ENCODE measurements at places on chromosomes 1 and 21.

DNA sequence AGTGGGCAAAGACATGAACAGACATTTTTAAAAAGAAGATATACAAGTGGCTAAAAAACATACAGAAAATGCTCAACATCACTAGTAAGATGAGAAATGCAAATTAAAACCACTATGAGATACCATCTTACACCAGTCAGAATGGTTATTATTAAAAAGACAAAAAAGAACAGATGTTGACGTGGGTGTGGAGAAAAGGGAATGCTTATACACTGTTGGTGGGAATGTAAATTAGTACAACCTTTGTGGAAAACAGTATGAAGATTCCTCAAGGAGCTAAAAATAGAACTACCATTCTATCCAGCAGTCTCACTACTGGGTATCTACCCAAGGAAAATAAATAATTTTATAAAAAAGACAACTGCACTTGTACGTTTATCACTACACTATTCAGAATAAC lies 73.9 kb downstream of the EBNA1BP2 start:
- no peak for DNase-seq

DNA sequence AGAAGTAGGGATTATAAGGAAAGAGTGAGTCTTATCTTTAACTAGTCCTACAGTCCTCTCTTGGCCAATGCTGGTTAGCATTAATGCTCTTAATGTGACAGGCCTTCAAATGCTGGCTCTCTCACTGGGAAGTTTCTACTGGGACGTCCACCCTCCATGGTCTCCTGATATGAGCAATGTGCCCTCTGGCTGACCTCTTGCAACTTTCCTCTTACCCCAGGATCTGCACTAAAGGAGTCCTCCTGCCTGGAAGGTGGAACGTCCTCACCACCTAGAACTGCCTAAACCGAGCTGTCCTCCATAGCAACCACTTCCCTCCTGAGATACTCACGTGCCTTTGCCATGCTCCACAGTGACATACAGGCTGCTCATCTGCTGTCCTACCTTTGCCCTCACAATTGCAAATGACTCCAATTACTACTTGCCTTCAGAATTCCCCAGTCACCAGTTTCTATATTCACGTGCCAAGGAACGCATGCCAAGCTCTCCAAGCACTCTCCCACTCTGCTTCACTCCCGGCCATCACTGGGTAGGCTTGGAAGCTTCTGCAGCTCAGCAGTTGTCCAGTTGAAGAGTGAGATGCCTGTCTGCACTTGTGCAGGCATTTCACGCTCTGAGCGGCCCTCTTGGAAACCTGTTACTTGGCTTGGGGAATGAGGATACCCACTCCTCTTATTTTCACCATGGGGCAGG lies 404.7 kb downstream of the RRAGC start:
- no peak for DNase-seq

DNA sequence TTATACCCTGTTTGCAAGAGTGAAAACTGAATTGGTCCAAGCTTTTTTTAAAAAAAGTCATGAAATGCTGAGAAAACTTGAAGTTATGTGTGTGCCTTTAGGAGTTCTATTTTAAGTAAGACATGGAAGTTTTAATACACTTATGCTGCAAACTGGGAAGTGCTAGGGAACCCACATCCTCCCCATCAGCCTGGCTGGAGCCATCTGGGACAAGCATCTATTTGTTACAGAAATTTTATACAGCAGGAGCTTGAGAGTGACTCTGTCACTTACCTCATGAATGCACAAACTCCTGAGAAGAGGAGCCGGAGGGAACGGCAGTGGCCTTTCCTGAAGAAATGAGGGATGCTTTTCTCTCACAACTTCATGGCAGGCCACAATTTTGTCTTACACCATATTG lies 78.2 kb upstream of the SLC44A3 start:
- DNase-seq, result no peak

GRCh38 chr1:97824624-97825023 lies 96.2 kb downstream of the DPYD start:
- no peak for DNase-seq

GRCh38 chr1:193729429-193729828 lies 543.0 kb upstream of the B3GALT2 start:
- DNase-seq, result no peak

DNA sequence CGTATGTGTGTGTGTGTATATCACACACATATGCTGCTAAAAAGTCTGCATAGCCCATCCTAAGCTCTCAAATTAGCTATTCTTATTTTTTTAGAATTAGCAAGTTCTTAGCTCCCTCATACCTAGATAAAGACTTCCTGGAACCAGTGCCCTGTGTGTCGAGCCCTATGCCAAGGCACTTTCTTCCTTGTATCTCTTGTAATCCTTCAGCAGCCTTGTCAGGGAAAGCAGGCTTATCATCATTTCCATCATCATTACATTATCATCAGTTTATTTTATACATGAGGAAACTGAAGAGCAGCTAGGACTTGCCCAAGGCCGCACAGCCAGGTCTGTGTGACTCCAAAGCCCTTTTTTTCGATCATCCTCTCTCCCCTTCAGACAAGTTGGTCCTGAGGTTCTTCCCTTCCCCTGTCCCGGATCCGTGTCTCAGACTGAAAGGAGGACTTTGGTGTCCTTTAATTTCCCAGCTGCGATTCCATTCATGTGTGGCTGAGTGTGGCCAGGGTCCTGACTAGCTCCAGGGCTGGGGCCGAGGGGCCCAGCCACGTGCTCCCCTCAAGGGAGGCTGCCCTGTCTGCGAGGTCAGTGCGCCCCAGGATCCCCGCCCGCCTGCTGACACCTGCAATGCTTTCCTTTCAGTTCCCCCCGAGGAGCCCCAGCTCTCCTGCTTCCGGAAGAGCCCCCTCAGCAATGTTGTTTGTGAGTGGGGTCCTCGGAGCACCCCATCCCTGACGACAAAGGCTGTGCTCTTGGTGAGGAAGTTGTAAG lies 24.9 kb downstream of the IL6R start:
- DNase-seq, result no peak

- DNase-seq, result no peak
Observed at GRCh38 chr1:58922302-58923089, 138.6 kb upstream of the JUN start.

GRCh38 chr1:245041058-245041698 lies 113.6 kb upstream of the KIF26B start:
- DNase-seq, result no peak

GRCh38 chr1:224201383-224201782 lies 18.3 kb downstream of the DEGS1 start:
- DNase-seq, result no peak

- DNase-seq, result no peak
Observed at GRCh38 chr1:23553231-23554126, 5.8 kb downstream of the ID3 start.

DNA sequence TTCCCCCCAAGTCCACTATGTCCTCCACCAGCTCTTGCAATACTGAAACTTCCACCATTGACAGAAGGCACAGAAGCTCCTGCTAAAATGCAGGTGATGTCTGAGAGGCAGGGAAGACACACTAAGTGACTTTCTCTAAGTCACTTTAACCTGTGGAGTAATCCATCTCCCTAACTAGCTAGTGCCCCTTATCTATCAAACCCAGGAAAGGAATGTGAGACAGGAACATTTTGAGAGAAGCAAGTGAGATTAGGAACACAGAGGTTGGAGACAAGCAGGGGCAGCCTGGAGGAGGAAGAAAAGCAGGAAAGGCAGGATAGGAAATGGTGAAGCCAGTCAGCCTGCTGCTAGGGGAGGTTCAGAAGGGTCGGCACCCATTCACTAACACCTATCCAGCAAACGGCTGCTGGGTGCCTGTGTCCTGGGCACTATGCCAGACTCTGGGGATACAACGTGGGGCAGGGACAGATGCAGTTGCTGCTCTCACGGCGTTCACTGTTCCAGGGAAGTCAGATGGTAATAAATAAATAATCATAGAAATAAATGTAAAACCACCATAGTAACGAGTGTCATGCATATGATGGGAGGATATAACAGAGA lies 7.0 kb downstream of the GPA33 start:
- peak; percentile 17 for DNase-seq

GRCh38 chr1:54390655-54391054 lies 15.5 kb downstream of the SSBP3 start:
- DNase-seq, result no peak

DNA sequence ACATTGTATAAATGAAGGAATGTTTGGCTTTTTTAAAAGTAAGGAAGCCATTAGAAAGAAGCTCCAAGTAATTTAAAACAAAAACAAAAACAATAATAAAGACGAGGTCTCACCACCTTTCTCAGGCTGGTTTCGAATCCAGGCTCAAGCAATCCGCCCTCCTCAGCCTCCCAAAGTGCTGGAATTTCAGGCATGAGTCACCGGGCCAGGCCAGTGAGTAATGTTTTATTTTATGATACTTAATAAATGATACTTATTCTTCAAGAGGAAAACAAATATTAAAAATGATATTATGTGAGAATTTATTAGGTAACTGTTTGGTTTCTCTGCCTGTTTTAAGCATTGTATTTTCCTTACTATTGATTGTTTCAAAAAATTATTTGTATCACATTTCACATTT lies 201.4 kb upstream of the BRINP3 start:
- DNase-seq, result no peak

DNA sequence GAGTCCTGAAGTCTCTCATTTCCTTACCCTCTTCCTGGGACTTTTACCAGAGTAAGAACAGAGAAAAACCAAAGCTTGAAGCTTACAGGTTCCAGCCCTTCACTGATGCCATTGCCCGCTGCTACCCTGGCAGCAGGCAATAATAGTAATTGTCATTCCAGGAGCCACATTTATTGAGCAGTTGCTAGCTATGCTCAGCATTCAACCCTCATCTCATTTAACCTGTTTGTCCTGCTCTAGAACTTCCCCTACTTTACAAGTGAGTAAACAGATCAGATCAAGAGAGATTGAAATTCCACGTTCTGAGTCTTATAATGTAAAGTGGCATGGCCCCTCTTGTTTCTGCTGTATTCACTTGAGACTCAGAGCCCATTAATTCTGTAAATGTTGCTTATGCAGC lies 80.4 kb downstream of the ATP1A1 start:
- DNase-seq, result no peak

- no peak for DNase-seq
Observed at GRCh38 chr1:81542196-81542595, 258.5 kb upstream of the ADGRL2 start.

- DNase-seq, result no peak
Observed at GRCh38 chr1:159829273-159829634, 2.6 kb downstream of the SLAMF8 start.

GRCh38 chr1:76763738-76764137 lies 103.5 kb upstream of the ST6GALNAC5 start:
- no peak for DNase-seq

DNA sequence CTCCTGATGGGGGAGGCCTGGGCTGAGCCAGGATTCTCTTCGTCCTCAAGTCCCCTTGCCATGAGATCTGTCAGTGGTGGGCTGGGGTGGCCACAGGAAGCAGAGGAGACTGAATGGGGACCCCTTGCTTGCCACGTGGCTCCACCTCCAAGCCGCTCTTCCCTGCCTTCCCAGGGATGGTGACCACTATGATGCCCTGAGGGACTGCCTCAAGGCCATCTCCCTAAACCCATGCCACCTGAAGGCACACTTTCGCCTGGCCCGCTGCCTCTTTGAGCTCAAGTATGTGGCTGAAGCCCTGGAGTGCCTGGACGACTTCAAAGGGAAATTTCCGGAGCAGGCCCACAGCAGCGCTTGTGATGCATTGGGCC lies 20.9 kb upstream of the TMEM222 start:
- DNase-seq, result no peak
